Activated T-helper 2 cell treated with anti-CD3 and anti-CD28 coated beads, Interferon-gamma antibody, Interleukin-2, Interleukin-4, amounts not matched to agents 10 μg/mL and 5 μg/mL and 100 μg/mL, durations not matched to agents 14 hours and 24 hours and 36 hours (primary cell): ENCODE measurements at places on chromosomes 1 and 21.

DNA sequence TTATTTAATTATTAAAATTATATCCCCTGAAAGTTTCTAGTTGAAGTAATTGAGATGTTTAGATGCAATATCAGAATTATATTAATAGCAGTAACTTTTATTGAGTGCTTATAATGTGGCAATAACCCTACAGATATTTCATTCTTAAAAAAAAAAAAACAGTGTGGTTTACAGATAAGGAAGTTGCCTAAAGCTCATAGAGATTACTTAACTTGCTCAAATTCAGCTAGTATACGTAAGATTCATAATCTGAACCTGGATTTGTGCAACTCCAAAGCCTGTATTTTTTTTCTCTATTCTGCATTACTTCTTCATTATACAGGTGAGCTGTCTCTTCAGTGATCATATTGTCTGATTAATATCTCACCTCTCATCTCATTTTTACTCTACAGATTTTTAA lies 156.0 kb upstream of the PTBP2 start:
- DNase-seq: no peak

DNA sequence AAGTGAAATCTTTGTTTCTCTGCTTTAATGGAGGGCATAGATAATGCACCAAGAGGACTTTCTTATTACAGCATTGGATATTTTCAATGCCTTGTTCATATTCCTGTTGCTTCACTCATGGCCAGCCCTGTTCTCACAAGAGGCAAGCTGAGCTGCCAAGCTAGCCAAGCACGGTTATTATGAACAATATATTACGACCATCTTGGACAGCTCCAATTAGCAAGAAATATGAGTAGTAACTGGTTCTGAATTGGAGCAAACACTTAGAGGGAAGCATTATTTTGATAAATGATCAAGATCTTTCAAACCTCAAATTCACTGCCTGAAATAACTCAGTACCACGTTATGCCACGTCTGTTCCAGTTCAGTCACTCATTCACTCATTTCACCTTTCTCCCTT lies 159.8 kb downstream of the SETD4 start:
- no peak for DNase-seq

- no peak for DNase-seq
Observed at GRCh38 chr1:63268876-63269275, 53.5 kb upstream of the FOXD3 start.

DNA sequence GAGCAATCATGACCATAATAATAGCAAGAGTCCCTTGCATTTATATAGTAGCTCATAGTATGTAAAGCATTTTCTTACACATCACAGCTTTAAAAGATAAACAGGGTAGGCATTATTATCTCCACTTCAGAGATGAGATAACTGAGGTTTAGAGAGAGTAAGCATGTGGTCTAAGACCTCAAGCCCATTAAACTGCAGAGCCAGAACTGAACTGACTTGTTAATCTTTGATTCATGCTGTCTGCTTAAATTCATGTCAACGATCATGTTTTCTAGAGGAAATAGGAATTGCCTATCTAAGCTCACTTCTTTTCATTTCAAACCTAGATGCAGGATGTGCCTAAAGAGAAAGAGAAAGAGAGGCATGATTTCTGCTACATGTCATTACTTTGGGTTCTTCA lies 524.8 kb downstream of the PTPRC start:
- no peak for DNase-seq

- DNase-seq: no peak
Observed at GRCh38 chr1:222953585-222953984, 138.7 kb downstream of the DISP1 start.
